ENCODE measurements at places on chromosomes 7 and 10.

DNA sequence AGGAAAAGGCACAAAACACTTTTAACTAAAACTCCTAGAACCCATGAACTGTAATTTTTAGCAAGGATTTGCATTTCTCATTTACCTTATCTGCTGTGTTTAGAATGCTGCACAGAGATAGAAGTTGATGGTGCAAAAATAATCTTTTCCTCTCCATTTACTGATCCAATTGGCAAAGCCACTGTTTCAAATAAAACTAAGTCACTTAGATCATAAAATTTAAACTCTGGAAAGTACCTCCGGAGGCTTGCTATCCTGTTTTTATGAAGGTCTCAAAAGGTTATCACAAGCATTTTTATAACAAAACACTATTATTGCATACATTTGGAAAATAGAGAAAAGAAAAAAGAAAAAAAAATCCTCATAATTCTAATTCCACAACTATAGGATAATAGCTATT lies 7.6 kb downstream of the CPA2 start:
- DNase-seq, result no peak

DNA sequence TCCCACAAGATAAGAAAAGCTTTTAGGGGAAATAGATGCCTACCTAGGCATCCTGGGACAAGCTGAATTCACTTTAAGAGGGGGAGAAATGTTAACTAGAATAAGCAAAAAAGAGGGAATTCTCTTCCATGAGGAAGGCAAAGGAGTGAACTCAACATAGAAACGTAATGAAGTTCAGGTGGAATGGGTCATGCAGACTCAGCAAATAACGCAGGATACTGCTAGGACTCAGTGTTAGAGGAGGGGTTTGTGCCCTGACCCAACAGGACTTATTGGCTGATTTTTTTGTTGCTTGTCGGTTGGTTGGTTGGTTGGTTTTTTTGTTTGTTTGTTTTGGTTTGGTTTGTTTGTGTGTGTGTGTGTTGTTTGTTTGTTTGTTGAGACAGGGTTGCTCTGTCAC lies 9.3 kb downstream of the OR2A14 start:
- no peak for DNase-seq

GRCh38 chr10:86229376-86229775 lies 137.2 kb downstream of the GRID1 start:
- no peak for DNase-seq

GRCh38 chr7:96676919-96677318 lies 32.7 kb downstream of the SEM1 start:
- no peak for DNase-seq

- DNase-seq, result no peak
These were observed 13.2 kb upstream of the PRKCQ start for GRCh38 chr10:6593241-6593671.

DNA sequence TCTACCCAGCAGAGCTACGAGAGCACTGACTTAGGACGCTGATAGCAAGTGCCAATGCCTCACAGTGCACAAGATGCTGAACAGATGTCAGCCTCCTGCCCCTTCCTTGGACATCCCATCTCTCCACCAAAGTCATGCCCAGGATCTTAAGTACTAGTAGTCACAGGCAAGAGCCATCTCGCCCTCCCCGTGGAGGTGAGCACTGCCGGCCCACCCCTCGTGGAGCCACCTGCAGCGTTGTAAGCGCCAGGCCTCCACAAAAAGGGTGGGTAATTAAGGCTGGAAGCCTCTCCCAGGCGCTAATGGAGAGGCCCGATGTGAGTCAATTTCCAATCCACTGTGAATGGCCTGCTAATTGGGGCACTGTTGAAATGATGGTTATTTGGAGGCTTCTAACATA lies 156.2 kb downstream of the GRID1 start:
- no peak for DNase-seq

DNA sequence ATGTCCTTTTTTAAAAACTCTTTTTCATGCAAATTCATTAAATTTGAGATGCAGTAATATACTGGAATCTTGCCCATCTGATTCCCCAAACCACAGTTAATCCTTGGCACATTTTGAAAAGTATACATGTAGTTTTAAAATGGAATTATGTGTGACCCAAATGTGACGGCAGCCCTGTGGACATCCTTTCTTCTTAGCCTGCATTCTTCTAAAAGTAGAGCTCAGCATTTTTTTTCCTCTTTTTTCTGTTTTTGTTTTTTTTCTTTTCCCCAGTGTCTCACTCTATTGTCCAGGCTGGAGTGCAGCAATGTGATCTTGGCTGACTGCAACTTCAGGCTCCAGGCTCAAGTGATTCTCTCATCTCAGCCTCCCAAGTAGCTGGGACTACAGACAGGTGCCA lies 338.9 kb downstream of the GALNT17 start:
- DNase-seq, result no peak

- no peak for DNase-seq
These were observed 6.9 kb upstream of the ATP6V0E2 start for GRCh38 chr7:149866779-149867447.

Data from RKO (cell line).